Stimulated activated CD4-positive, alpha-beta T cell treated with anti-CD3 and anti-CD28 coated beads, Interleukin-4, amount 100 ng/mL, for 4 hours (primary cell): ENCODE measurements at places on chromosomes 6 and 20.

DNA sequence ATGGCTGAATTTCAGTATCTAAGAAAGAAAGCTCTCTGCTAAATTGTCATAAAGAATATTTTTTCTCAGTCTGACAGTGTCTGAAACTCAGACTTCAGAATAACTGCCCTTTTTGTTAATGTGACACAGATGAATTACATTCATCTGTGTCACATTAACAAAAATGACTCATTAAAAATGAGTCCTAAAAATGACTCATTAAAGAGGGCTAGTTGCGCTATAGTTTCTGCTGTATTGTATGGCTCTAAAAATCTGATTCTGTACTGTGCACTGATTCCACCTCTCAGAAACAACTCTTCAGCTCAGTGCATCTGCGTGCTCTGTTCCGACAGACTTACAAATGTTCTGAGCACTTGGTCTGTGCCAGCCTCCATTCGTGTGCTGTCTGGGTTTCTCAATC, 15.0 kb downstream of the RNF114 start:
- no peak for DNase-seq

GRCh38 chr20:13401596-13401995, 180.5 kb downstream of the ISM1 start:
- DNase-seq = no peak

- DNase-seq = no peak
Measured at GRCh38 chr6:16258709-16259075, 20.3 kb downstream of the GMPR start.

DNA sequence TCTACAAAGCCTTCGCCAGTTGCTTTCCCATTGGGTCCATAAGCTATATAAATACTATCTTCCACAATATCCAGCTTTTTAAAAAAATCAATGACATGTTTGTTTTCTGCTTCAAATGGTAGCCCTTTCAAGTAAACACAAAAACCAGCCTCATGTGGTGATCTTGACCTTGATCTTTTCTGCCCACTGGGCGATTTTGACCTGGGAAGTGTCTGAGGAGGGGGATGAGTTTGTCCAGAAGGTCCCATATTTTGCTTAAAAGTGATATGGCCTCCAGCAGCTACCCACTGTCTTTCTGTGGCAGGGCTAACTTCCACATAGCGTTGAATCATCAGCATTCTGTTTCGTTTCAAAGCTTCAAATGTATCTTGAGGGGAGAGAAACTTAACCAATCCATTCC, 10.8 kb downstream of the CPNE1 start:
- DNase-seq = no peak

DNA sequence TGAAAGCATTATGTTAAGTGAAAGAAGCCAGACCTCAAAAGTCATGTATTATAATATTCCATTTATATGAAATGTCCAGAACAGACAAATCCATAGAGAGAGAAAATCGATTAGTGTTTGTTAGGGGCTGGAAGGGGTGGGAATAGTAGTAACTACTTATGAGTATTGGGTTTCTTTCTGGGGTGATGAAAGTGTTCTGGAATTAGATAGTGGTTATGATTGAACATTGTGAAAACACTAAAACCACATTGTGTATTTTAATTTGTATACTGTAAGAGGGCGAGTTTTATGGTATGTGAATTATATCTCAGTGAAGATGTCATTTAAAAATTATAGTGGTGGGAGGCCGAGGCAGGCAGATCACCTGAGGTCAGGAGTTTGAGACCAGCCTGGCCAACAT, 52.0 kb upstream of the KIF13A start:
- DNase-seq = no peak

- DNase-seq = no peak
Measured at GRCh38 chr6:167467793-167468431, 143.0 kb downstream of the TTLL2 start.

DNA sequence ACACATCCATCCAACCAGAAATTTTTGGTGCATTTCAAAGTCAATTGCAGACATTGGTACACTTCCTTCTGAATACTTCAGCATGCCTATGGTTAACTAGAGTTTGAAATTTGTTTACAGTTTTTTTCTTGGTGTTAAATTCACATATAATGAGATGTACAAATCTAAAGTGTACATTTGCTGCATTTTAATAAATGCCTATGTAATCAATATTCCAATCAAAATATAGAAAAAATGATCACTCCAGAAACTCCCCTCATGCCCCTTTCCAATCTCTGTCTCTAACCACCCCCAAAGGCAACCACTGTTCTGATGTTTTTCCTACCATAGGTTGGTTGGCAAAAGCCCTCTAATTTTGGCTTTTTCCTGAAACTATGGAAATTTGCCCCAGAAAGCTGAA, 7.6 kb upstream of the TGM6 start:
- no peak for DNase-seq

GRCh38 chr6:147285087-147285855, 81.1 kb downstream of the STXBP5 start:
- no peak for DNase-seq

GRCh38 chr6:70062010-70062409, 195.7 kb downstream of the COL19A1 start:
- no peak for DNase-seq

DNA sequence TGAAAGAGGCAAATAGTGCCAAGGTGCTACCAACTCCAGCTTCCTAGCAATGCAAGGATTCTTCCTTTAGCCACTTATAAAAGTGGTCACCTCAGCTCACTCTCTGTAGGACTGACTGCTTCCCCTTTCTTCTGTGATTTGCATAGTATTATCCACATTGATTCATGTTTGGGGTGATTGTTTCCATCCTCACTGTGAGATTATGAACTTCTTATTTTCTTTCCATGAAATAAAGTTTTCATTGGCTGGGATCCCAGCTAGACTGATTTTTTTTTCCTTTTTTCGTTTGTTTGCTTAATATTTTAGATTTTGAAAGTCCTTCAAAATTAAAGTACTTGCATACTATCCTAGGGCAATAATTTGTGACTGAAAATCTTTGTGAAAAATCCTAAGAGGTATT, 50.5 kb downstream of the EYA4 start:
- no peak for DNase-seq
